Epithelial cell of umbilical artery (primary cell): ENCODE measurements at places on chromosomes 7 and 10. TPM values are rescaled to one million over a fixed set of nuclear protein-coding genes. Genes with fewer than 3 reads are reported as not detected.

The EXOC6 gene
- total RNA-seq: 159 and 180 TPM in 2 replicates

The PRF1 gene
- total RNA-seq: not detected in 2 replicates

The PMS2 gene
- 16.6 and 23.4 TPM in 2 replicates for total RNA-seq

The BAMBI gene
- total RNA-seq: 1.3 and 5.2 TPM in 2 replicates

The RBM20 gene
- total RNA-seq: under 0.01 TPM in 1 of 2 replicates, not detected in the other

The SLC13A4 gene
- not detected in 2 replicates for total RNA-seq

The SH2B2 gene
- 1.4 and 2.3 TPM in 2 replicates for total RNA-seq

The CFAP58 gene
- 0.15 and 0.65 TPM in 2 replicates for total RNA-seq

The MKI67 gene
- 10.7 and 17.5 TPM in 2 replicates for total RNA-seq

The OR2A12 gene
- total RNA-seq: not detected in 2 replicates

The PODXL gene
- total RNA-seq: 54.4 and 74.4 TPM in 2 replicates

The ACTR3C gene
- 1.5 and 1.6 TPM in 2 replicates for total RNA-seq

The TAS2R41 gene
- total RNA-seq: not detected in 2 replicates
